ENCODE measurements at places on chromosomes 7 and 10. TPM values are rescaled to one million over a fixed set of nuclear protein-coding genes. Genes with fewer than 3 reads are reported as not detected.

OR6B1 gene
- total RNA-seq = not detected

- H3K27me3 ChIP-seq = peaks cover 20% of the 10 kb centered on the region
- H3K27ac ChIP-seq = no peak overlapping the region
- H3K36me3 ChIP-seq = no peaks in the 10 kb centered on the region
- peaks cover 15% of the 10 kb centered on the region for H3K4me1 ChIP-seq
Measured at GRCh38 chr10:43264344-43264964, 2.4 kb downstream of the RASGEF1A start.

DNA sequence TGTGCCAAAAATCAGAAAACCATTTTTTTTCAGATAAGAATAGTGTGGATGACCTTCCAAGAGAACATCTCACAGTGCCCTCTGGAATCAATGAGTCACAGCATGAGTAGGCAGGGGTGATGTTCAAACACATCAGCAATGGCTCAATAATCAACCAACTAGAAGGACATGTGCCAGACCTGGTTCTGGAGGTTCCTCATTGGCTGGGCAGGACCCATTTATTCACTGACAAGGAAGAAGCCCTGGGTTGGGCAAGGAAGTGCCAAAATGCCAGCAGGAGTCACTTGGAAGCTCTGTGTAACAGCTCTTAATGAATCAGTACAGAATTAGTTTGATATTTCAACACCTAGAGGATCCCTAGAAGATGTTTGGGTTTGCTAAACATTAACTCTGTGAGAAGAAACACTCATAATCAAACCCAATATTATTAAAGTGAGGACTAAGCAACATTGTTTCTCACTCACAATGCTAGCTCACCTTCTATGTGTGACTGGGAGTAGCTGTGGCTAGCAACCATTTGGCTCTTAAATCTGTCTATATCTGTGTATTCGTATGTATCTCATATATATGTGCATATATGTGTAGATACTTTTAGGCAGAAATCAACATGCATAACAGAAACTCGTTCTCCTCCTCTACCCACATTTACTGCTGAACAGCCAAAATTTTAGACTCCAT is 72.3 kb upstream of the APBB1IP start:
- no peaks in the 10 kb centered on the region for H3K4me1 ChIP-seq
- H3K27me3 ChIP-seq = no peaks in the 10 kb centered on the region
- no peak for DNase-seq
- no peak overlapping the region for H3K27ac ChIP-seq

DNA sequence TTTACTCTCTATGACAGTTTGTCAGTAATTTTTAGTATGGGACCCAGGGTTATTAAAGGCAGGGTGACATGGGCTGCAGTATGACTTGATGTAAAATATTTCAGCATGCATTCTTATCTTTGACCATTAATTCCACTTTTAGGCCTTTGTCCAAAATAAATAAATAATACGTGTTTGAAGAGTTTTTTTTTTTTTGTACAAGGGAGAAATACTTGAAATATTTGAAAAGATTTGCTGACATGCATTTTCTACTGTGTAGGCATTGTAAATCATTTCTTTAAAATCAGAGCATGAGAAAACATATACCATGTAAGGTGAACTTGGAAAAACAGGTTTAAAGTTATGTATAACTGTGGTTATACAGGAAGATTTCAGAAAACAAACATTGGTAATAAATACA is 23.5 kb downstream of the NRG3 start:
- H3K36me3 ChIP-seq = no peaks in the 10 kb centered on the region
- no peak for DNase-seq
- no peak overlapping the region for H3K27ac ChIP-seq
- no peaks in the 10 kb centered on the region for H3K4me1 ChIP-seq
- H3K27me3 ChIP-seq = no peaks in the 10 kb centered on the region

GRCh38 chr7:50400114-50400513 is 50.0 kb downstream of the FIGNL1 start:
- peaks cover 78% of the 10 kb centered on the region for H3K36me3 ChIP-seq
- no peaks in the 10 kb centered on the region for H3K27me3 ChIP-seq
- no peak overlapping the region for H3K27ac ChIP-seq

All from natural killer cell (primary cell).